ENCODE measurements at places on chromosomes 7 and 10. TPM values are rescaled to one million over a fixed set of nuclear protein-coding genes. Genes with fewer than 3 reads are reported as not detected.

The ADAM8 gene
- total RNA-seq, result 357 TPM

DNA sequence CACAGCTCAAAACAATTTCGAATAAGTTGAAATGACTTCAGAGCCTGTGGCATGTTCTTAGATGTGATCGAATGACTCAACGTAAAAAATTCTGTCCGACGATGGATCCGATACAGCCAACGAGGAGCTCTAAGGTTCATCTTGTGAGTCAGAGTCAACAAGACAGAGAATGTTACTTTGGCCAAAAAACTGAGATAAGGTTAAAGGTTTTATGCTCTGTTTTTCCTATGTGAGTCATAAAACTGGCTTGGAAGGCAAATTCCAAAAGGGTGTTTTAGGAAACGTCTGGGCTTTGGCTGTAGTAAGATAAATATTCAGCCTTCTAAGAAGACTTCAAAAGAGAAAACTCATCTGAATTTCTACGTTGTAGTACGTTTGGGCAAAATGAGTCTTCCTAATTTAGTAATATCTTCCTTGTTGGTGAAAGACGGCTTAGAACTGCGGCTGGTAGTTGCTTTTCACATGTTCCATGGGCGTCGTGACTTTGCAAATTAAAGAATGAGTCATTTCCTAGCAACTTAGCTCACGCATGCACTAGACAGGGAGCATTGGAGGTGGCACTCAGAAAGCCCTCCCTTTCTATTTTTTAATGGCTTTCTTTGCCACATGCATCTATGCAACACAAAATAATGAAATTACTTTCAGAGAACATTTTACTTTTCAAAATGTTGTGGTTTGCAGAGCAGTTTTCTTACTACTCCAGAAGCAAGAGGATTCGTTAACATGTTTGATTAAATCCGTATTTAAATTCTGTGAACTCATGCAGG is 28.2 kb downstream of the PFKP start:
- DNase-seq, result peak; percentile 64
- peaks cover 39% of the 10 kb centered on the region for H3K4me1 ChIP-seq
- H3K27me3 ChIP-seq, result no peaks in the 10 kb centered on the region
- peak overlapping the region; percentile 32 for H3K27ac ChIP-seq
- H3K4me3 ChIP-seq, result no peak overlapping the region

The CYP3A7 gene
- total RNA-seq, result not detected

DNA sequence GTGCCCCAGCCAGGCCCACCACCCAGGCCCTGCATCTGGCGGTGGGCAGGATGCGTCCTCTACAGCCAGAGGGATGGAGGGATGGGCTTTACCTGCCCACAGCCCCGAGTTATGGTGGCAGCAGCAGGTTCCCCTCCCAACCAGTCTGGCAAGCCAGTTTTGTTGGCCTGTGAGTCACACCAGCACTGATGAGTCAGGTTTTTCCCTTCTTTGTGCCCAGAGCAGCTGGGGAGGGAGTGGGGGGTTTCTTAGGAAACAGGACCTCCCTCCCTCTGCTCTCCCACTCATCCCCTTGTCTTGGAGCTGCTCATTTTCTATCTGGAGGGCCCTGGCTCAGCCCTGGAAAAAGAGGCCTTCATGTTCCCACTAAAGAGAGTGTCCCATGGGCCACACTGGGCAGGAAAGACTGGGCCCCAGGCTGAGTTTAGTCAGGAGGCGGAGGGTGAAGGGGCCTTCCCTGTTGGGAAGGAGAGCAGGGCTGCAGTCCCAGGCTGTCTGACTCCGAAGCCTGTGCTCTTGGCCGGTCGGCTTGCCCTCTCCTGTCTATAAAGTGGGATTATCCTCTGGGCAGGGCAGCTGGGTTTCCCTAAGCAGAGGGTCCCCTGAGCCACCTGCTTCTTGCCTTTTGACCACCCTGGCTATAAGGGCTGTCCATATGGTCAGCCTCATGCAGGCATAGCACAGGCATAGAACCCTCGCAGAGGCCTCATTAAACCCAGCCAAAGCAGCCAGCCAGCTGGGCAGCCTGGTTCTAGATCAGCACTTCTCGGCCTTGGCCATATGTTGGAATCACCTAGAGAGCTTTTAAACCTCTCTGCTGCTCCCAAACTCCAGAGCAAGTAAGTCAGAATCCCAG is 30.2 kb upstream of the ANKRD2 start:
- no peak for DNase-seq
- H3K27ac ChIP-seq, result no peak overlapping the region
- H3K27me3 ChIP-seq, result no peaks in the 10 kb centered on the region
- H3K4me1 ChIP-seq, result peaks cover 8% of the 10 kb centered on the region
- no peaks in the 10 kb centered on the region for H3K36me3 ChIP-seq
- H3K4me3 ChIP-seq, result no peak overlapping the region

DNA sequence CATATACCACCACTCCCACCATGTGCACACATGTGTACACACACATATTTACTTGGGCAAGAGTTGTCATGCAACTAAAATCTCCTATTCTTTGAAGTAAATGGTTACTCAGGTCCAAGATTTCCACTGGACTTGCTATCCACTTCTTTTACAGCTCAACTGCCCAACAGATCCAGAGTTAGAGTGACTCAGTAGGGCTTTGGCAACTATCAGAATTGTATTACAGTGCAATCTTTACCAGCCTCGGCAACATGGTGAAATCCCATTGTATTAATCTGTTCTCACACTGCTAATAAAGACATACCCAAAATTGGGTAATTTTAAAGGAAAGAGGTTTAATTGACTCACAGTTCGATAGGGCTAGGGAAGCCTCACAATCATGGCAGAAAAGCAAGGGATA is 51.9 kb upstream of the ABLIM1 start:
- DNase-seq, result no peak
- H3K27me3 ChIP-seq, result no peaks in the 10 kb centered on the region
- no peaks in the 10 kb centered on the region for H3K36me3 ChIP-seq

DNA sequence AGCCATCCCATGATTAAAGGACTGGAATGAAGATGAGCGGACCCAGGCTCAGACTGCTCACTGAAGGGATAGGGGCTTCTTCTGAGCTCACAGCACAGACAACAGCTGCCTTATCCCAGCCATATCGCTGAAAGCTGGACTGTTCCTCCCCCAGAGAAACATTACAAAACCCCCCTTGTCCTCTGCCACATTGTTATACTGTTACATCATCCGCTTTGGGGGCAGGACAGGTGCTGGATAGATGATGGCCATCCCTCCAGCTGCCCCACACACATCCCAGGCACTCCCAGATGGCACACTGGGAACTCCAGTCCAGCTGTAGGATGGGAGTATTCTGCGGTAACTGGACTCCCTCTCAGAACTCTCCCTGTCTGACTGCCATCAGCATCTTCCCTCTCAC is 58.7 kb upstream of the BTRC start:
- H3K4me3 ChIP-seq, result no peak overlapping the region
- peaks cover 25% of the 10 kb centered on the region for H3K27me3 ChIP-seq
- no peak overlapping the region for H3K27ac ChIP-seq
- no peak for DNase-seq
- H3K4me1 ChIP-seq, result peaks cover 17% of the 10 kb centered on the region
- H3K36me3 ChIP-seq, result no peaks in the 10 kb centered on the region

The NUTM2B gene
- 1.3 TPM for total RNA-seq

DNA sequence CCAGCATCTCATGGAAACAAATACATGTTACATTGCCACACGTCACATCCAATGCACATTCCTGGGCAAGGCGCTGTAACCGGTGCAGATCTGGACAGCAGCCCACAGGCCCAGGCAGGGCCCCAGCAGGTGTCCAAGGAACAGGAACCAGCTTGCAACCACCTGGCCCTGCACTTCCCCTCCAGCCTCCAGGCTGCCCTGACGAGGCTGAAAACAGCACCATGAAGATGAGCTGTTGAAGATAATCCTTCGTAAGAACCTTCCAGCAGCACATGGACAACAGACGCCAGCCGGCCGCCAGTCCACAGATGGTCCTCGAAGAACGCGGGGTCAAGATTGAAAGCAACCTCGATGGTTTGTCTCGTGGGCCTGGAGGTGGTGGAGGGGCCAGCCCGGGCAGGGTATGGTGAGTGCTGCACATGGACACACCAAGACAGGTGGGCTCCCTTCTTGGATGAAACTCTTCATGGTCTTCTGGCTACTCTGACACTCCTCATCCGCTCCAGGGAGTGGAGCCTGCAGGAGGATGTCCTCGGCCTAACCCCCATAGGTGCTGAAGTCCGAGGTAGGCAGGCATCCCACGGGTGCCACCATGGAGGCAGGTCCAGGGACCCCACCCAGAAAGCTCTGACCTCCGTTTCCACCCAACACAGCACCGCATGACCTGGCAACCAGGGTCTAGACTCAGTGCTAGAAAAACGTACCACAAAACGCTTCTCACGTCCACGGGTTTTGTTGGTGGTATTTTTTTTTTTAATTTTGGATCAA is 22.9 kb downstream of the PDGFA start:
- no peaks in the 10 kb centered on the region for H3K4me1 ChIP-seq
- H3K4me3 ChIP-seq, result no peak overlapping the region
- no peak for DNase-seq
- no peaks in the 10 kb centered on the region for H3K27me3 ChIP-seq

DNA sequence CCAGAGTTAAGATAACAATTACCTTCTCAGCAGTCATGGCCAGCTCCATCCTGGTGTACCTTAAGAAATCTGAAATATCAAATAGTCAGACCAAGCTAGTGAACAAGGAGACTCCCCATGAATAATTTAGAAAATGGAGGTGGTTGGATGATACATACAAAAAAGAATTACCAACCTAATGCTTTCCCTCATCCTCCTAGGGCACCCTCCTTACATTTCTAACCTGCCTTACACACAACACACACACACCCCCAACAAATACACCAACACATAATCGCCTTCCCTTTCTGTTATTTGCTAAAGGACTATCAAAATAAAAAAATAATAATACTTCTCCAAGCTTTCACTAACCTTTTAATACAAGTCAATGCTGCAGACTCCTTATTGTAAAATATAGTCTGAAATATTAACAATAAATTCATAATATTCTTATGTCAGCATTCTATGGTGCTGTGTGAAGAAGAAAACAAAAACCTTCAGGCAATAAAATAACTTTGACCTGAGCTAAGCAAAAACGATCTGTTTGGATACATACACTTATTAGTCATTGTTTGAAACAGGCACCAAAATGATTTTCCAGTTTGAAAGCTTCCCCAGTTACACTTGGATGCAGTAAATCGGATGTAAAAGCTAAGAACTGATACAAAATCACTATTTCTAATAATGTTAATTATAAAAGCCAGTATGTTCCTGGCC is 3.4 kb downstream of the TWIST1 start:
- no peak overlapping the region for H3K4me3 ChIP-seq
- no peak for DNase-seq
- peaks cover 24% of the 10 kb centered on the region for H3K4me1 ChIP-seq
- H3K36me3 ChIP-seq, result no peaks in the 10 kb centered on the region
- H3K27ac ChIP-seq, result no peak overlapping the region
- H3K27me3 ChIP-seq, result peaks cover 72% of the 10 kb centered on the region

The MMD2 gene
- total RNA-seq, result not detected

DNA sequence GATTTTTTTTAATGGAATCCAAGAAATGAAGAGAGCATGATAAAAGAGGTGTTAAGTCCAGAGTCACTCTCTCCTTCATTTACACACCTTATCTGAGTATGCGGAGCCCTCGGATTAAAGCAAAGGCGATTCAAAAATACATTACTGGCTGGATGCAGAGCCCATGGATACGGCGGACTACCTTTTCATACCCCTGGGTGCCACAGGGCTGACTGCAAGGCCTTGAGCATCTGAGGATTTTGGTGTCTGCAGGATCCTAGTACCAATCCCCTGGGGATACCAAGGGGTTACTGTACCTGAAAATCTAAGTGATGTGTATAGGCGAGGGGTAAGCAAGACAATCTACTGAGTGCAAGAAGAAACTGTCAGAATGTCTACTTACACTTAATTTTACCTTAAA is 20.5 kb downstream of the PIP4K2A start:
- H3K27ac ChIP-seq, result peak overlapping the region; percentile 62
- peaks cover 45% of the 10 kb centered on the region for H3K4me1 ChIP-seq
- no peak overlapping the region for H3K4me3 ChIP-seq
- no peaks in the 10 kb centered on the region for H3K27me3 ChIP-seq
- no peak for DNase-seq

DNA sequence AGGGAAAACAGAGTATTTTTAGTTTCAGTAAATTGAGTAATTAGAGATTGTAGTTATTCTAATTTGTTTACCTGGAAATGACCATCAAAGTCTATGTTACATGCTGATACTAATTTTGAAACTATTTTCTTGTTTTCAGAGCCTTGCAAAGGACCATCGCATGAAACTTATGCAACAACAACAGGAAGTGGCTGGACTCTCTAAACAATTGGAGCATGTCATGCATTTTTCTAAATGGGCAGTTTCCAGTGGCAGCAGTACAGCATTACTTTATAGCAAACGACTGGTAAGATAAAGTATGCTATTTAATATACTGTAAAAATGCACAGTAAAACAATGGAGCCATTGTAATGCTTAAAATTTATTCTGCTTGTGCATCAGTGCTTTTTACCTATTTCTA is 78.5 kb downstream of the TRIM24 start:
- H3K27me3 ChIP-seq, result no peaks in the 10 kb centered on the region
- H3K4me1 ChIP-seq, result no peaks in the 10 kb centered on the region
- peaks cover 12% of the 10 kb centered on the region for H3K36me3 ChIP-seq
- DNase-seq, result no peak
- H3K27ac ChIP-seq, result no peak overlapping the region

- no peak for DNase-seq
- no peak overlapping the region for H3K27ac ChIP-seq
- peaks cover 15% of the 10 kb centered on the region for H3K4me1 ChIP-seq
- H3K36me3 ChIP-seq, result no peaks in the 10 kb centered on the region
- no peaks in the 10 kb centered on the region for H3K27me3 ChIP-seq
Measured at GRCh38 chr10:30581779-30582380, 47.7 kb downstream of the LYZL2 start.

The WBP1L gene
- total RNA-seq, result 48.4 TPM

- no peaks in the 10 kb centered on the region for H3K36me3 ChIP-seq
- no peaks in the 10 kb centered on the region for H3K27me3 ChIP-seq
- H3K4me3 ChIP-seq, result no peak overlapping the region
- peak; percentile 69 for DNase-seq
- peaks cover 19% of the 10 kb centered on the region for H3K4me1 ChIP-seq
Measured at GRCh38 chr10:79052291-79053080, 16.3 kb upstream of the ZMIZ1 start.

- no peaks in the 10 kb centered on the region for H3K36me3 ChIP-seq
- no peaks in the 10 kb centered on the region for H3K27me3 ChIP-seq
- DNase-seq, result no peak
- H3K4me1 ChIP-seq, result no peaks in the 10 kb centered on the region
- no peak overlapping the region for H3K27ac ChIP-seq
Measured at GRCh38 chr7:32048970-32049491, 21.2 kb downstream of the PDE1C start.
